ENCODE measurements at places on chromosomes 12 and 14. TPM values are rescaled to one million over a fixed set of nuclear protein-coding genes. Genes with fewer than 3 reads are reported as not detected.

DNA sequence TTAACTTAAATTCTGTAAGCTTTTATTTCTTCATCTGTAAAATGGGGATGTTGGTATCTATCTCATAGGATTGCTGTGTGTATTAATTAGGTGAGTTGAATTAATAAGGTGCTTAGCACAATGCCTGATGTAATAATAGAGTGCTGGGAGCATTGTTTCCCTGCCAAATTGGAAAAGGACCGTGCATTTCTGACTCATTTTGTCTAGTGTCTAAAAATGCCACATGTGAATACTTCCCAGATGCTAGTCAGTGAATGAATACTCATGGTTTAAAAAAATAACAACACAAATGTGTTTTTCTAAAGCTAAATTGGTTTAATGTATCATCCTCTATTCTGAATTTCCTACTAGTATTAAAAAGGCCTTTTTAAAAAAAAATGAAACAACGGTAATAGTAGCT, 45.4 kb upstream of the NEDD1 start:
- peak; percentile 15 for DNase-seq

- DNase-seq = no peak
Measured at GRCh38 chr14:104578321-104578720, 1.2 kb upstream of the C14orf180 start.

DNA sequence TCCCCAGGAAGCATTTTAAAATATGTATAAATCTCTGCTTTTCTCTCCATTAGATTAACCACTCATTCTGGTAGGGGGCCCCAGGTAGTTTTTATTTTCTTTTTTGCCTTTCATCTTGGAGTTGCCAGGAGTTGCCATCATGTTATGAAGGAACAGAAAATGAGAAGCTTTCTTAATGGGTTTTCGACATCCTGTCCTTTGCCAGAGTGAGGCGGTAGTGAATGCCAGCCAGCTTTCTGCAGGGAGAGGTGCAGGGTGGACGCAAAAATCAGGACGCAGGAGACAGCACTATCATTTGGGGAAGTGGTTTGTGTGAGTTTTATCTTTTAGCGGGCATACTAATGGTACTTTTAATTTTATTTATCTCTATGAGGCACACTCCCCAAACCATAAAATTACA, 1.7 kb downstream of the RASSF8 start:
- peak; percentile 60 for DNase-seq

GRCh38 chr14:67567654-67568053, 32.4 kb downstream of the PIGH start:
- DNase-seq = no peak

GRCh38 chr12:130933269-130933995, 20.3 kb upstream of the ADGRD1 start:
- DNase-seq = peak; percentile 18

DNA sequence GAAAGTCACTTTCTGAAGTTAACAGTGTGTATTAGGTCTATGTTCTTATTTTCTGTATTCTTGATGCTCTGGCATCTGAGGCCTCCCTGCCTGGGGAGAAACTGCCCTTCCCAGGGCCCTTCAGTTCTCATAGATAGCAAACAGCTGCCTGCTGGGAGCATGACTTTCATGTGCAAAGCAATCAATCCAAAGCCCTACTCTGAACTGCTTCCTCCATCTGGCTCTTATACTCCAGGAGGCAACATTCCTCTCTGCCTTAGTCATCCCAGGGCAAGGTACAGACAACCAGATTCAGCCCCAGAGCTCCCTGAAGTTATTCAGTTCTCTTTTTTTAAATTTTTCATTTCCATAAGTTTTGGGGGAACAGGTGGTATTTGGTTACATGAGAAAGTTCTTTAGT, 41.7 kb upstream of the RIN3 start:
- peak; percentile 95 for DNase-seq

DNA sequence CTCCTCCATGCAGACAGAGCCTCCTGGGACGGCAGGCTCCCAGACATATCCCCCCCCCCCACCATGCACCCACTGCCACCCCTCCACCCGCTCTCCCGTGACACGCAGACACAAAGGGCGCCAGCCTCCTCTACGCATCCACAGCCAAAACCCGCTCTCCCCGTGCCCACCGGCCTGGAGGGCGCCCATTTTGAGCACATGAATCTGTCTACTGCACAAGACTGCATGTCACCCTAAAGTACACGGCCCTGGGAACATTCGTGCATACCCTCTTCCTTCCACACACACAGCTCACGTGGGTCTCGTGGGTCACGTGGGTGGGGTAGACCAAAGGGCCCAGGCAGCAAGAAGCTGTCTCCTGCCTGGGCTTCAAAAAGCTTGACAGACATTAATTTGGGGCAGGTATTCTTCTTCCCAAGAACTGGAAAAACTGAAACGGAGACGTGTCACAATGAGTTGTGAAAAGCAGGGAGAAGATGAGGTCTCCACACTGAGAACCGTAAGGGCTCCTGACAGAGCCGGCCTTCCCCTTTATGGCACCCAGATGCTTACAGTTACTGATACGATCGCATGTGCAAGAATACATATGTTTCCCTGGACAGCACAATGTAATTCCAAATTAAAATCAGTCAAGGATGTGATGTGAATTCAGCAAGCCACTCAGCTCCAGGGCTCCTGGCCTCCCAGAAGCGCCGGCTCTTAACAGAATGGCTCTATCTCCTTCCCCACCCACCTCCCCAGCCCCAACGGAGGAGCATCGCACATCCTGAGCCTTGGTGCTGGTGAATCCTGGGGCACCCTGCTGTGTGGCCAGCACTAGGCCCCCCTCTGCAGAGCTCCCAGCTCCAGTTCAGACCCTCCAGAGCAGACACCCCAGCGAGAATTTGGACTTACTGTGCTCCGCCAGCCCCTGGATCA, 1.9 kb downstream of the TGFB3 start:
- DNase-seq = no peak

DNA sequence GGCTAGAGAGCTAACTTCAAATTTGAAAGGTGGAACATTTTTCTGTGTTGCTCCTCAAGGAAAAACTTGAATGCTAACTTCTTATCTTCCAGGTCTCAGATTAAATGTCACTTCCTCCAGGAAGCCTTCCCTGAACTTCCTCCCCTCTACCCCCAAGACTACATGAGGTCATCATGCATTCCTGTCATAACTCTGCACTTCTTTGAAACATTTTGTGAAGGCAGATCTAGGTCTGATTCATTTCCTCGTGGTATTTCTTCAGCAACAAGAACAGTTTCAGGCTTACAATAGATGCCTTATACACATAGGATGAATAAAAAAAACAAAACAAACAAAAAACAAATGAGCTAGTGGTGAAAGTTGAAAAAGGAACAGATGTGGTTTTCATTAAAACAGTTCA, 97.1 kb upstream of the SRRM4 start:
- no peak for DNase-seq

GRCh38 chr14:84671776-84672175, 858.2 kb upstream of the FLRT2 start:
- DNase-seq = no peak

GRCh38 chr14:78530078-78530477, 359.9 kb downstream of the NRXN3 start:
- peak; percentile 2 for DNase-seq

DNA sequence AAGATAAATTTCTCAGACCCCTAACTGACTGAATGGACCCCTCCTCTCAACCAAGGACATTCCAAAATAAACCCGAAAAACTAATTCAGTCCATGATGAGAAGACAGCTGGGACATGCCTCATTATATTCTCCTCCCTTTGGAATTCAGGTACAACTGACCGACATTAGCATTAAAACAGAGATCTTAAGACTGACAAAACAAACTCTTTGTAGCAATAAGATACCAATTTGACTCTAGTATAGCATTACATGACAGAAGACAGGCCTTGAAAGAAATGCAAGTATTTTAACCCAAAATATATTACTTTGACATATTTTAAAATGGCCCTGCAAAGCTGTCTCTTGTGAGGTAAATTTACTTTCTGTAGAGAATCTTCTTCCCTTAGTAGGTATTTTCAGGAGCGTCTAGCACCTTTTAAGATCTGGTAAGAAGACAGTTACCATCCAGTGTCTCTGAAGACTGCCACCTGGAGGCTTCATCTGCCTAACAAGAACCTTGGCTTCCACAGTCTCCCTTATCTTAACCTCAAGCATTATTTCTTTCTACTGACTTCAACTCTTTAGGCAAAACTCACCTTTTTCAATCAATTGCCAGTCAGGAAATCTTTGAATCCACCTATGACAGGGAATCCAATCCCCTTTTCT, 957.5 kb downstream of the SLC6A15 start:
- no peak for DNase-seq

DNA sequence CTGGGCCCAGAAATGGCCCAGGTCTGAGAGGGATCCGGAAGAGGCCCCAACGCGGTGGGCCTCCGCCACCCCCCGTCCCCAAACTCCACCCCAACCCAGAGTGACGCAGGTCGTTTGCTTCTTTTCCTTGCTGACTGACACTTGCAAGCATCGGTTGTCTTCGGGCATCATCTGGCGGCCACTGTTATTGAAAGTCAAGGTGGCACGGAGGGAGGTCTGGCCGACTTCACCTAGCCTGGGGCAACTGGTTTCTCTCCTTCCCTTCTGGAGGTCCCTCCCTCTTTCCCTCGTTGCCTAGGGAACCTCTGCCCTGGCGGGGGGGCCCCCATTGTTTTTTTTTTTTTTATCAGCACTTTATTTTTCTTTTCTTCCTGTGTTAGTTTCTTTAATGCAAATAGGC, 241.8 kb downstream of the ALG10 start:
- DNase-seq = peak; percentile 2

DNA sequence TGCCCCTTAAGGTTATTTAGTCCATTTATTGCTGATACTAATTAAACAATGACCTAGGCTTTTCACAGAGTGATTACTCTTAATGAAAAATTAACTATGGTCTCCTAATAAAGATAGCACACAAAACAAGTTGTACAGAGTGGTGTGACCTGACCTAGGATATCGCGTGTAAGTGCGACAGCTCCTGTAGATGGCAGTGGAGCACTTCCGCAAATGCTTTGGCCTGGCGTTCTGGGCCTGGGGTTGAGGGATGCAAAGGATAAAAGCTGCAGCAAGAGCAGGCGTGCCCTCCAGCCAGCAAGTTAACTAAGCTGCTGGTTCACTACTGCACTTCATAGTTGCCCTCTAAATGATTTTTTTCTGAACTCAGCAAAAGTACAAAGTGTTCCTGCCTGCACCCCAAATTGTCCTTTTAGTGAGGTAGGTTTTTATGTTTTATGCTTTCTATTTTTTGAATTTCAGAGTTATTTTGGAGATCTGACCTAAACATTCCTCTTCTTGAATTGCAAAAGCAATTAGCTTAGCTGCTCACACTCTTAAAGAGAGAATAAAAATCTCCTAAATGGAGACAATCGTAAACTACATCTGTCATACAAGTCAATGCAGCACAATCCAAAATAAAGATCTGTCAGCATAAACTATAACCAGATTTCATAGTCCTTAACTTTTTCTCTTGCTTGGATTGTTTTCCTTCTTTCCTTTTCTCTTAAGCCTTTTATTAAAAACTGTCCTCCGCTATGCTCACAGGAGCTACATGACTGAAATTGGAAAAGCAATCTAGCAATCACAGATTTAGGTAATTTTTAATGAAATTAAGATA, 379.6 kb downstream of the LRIG3 start:
- DNase-seq = peak; percentile 82

DNA sequence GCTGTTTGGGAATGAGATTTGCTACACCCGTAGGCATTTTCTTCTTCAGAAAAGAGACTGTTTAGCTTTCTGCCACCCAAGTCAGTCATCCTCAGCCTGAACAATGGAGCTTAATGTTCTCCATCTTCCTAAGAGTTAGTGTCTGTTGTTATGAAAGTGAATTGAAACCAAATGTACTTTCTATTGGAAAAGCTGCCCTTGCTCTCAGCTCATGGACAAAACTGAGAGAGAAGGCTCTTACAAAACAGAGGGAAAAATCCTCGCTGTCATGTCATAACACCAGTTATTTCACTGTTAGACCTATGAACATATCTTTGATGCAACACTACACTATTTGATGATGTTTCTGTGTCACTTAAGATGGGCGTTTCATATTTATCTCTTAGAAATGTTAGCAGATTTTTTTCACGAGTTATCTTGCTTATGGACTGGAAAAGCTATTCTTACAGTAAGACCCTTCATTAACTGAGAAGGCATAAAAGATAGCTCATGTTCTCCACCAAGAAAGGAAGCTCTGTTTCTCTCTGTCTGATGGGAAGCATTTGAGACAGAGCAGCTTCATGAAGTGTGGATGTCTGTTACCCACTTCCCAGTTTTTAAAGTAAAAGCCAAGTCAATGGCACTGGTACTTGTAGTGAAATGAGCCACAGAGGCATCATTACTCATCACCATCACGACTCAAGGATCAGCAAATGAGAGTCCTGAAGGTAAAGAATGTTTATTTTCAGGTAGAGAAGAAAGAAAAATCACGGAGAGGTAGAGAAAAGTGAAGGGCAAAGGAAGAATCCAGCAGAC, 483.9 kb downstream of the ZFP36L1 start:
- DNase-seq = peak; percentile 75

DNA sequence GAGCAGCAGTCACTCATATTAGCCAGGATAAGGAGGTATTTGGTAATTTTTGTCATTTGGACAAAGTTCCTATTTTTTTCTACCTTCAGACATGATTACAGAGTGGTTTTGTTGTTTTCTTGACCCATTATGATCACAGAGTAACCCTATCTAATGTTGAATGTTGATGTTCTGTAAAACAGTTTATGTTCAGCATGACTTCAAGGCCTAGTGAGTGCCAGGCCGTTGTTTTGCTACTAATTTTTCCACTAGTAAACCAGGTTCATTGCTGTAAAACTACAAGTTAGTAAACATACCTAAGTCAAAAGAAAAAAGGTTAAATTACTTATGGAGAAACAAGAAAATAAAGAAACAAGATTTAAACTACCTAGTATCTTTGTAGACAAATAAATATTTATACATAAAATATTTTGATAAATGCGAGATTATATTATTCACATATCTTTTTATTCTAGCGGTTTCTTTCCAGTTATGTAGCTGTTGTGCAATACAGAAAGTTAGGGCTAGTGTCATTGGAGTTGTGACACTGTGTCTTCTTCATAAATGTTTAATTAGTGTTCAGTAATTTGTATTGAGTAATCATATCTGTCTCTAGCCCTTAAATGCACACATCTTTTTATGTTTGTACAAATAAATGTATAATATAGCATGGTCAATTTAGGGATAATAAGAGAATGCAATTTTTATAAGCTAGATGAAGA, 16.5 kb downstream of the ETNK1 start:
- no peak for DNase-seq

- peak; percentile 24 for DNase-seq
Measured at GRCh38 chr12:26271024-26271423, 75.7 kb downstream of the SSPN start.

The PLEKHD1 gene
- not detected for total RNA-seq

The FZD10 gene
- not detected for total RNA-seq

The C14orf180 gene
- total RNA-seq = not detected

The GLIPR1L1 gene
- total RNA-seq = not detected

The AKAP5 gene
- total RNA-seq = 0.59 TPM

The CACNA2D4 gene
- total RNA-seq = 0.24 TPM
